ENCODE measurements at places on chromosomes 5 and 9. TPM values are rescaled to one million over a fixed set of nuclear protein-coding genes. Genes with fewer than 3 reads are reported as not detected.

Gene PTGER4
- 59.9 TPM for total RNA-seq

DNA sequence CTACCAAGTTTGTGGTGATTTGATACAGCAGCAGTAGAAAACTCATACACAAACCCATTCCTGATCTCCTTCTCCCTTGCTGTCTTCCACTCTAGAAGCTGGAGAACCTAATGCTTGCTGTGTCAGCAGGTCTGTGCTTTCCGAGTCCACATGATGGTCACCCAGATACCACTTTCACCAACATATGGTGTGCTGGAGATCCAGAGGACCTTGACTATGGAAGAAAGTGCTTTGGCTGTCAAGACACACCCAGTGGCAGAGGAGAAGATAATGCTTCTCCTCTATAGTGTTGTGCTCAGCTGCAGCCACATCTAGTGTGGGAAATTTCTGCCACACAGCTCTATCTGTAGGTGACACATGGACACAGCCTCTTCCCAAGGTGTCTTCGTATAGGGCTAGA, 67.4 kb downstream of the UGCG start:
- DNase-seq = no peak

Gene DOK3
- total RNA-seq = 1.3 TPM

Gene LCN9
- not detected for total RNA-seq

DNA sequence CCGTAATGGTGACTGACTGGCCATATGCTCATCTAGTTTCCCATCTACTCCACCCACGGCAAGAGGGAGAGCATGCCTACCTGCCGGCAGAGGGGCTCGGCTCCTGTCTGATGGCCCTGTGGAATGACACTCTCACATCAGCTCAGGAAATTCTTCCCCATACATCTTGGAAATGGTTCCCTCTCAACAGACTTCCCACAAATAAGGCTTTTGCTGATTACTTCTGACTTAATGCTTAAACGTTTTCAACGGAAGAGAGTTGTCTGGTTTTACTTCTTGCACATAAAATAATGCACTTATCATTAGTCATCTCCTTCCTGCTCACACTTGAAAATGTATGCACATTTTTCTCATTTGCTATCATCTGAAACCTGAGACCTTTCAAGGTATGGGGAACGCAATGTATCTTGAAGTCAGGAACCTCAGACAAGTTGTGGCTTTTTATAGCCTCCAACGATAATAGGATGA, 129.5 kb downstream of the TTLL11 start:
- no peak for DNase-seq

Gene IPPK
- total RNA-seq = 11.0 TPM

DNA sequence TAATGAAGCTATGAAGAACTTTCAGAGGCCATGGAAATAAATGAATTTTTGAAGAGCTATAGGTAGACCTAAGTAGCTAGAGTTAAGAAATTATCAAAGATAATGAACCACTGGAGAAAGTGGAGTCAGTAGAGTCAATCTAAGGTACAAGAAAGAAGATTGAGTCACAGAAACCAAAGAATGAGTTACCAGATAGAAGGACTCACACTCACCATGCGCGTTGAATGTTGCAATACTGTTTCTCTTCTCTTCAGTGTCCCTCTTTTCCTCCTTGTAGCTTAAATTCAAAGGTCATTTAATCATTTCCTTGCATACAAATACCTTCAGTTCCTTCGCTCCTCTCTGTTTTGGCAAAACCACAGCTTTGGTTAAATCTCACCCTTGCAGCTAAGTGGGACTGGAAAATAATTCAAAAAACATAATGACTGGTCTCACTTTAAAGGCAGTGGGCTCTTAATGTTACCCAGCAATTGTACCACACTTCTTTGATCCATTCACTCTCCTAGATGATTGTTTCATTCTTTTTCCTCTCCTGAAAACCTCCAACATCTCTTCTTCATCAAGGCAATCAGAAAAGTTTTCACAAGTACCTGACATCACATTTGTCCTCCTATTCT, 58.3 kb downstream of the NIPBL start:
- peak; percentile 15 for DNase-seq

Gene OR1Q1
- total RNA-seq = not detected

Gene IFNA21
- not detected for total RNA-seq

DNA sequence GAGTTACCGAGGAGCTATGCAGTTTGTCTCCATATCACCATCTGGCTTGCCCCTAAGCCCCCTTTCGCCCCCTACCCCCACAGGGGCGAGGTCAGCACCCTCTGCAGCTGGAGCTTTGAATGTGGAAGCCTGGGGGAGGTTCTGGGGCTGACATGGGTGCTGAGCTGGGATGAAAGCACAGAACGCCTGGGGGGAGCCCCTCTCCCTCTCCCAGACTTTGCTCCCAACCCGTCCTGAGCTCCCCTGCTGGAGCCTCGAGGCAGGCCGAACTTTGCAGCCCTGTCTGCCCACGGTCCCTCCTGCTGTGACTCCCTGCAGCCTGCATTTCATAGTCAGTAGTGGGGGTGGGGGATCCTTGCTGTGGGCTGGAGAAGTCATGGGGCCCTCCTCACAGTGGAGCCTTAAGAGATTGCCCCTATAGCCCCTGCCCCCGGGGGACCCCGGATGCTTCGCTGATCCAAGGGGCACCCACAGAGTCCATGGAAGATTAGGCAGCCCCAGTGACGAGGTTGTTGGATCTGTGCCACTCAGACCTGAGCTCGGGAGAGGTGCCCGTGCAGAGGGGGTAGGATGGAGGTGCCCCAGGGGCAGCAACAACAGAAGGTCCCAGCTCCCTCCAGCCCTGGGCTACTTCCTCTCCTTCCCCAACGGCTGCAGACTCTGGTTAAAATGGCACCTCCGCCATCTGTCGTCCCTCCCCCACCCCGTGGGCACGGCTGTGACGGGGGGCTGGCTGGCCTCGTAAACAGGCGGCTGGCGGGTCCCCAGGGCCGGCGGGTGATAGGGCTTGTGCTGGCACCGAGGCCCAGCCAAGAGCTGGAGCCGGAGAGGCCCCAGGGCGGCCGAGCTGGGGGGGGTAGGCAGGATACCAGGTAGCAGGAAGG, 162.0 kb downstream of the C9orf50 start:
- DNase-seq = peak; percentile 31

Gene FREM1
- not detected for total RNA-seq

GRCh38 chr5:118894709-118895108, 93.6 kb downstream of the DTWD2 start:
- DNase-seq = no peak

GRCh38 chr5:69450116-69450515, 35.2 kb downstream of the MARVELD2 start:
- no peak for DNase-seq

GRCh38 chr9:105413525-105413924, 34.3 kb upstream of the FSD1L start:
- no peak for DNase-seq

Data from activated CD4-positive, alpha-beta memory T cell treated with anti-CD3 and anti-CD28 coated beads for 36 hours (primary cell).